Activated T-cell treated with anti-CD3 and anti-CD28 coated beads for 48 hours (primary cell): ENCODE measurements at places on chromosomes 12 and 14.
A peak's percentile ranks its signal among the peaks of the same experiment; 100 is the strongest.

- no peak for DNase-seq
Measured at GRCh38 chr14:64249363-64249762, 44.8 kb downstream of the ESR2 start.

- DNase-seq, result no peak
Measured at GRCh38 chr14:82667501-82667900, 1133.8 kb upstream of the SEL1L start.

DNA sequence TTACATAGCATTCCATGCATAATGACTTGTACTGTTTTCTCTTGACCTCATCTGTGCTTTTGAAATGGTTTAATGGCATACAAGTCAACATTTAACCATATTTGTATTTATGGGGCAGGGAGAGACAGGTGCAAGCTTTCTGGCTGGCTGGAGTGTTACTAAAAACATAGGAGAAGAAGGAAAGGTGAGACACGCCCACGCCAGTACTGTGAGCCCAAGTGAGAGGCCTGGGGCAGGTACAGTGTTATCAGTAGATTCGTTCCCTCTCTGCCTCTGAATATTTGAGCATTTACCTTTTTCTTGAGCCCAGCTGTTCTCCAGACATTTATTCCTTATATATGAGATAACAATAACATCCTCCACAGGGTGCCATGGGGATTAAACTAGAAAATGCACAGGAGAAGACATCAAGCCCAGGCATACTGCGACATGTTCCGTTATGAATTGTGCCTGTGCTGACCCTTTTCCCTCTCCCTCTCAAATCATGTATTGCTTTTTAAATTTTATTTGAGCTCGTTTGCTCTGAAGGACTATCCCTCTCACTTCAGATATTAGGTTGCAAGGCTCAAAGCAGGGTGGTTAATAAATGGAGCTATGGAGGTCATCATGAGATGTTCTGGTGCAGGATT is 34.6 kb upstream of the TUBA1C start:
- DNase-seq, result no peak

- DNase-seq, result no peak
Measured at GRCh38 chr14:105358140-105358846, 40.0 kb upstream of the TEX22 start.

DNA sequence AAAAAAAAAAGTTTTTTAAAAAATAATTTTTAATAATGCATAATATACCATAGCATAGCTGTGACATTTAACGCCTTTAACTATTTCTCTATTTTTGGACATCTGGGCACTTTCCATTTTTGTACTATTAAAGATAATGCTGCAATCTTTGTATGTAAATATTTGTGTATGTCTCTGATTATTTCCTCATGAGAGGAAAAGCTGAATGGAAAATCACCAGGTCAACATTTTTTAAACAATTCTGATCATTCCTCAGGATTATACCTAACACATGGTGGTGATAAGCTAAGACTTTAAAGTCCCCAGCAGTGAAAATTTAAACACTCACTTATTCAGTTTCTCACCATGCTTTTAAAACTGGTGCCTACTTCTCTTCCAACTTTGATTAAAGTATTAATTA is 31.3 kb upstream of the NR1H4 start:
- no peak for DNase-seq

GRCh38 chr12:26271889-26272492 is 76.6 kb downstream of the SSPN start:
- no peak for DNase-seq

- no peak for DNase-seq
Measured at GRCh38 chr12:94457311-94457710, 2.4 kb downstream of the CEP83 start.

GRCh38 chr12:23888396-23889068 is 60.9 kb downstream of the SOX5 start:
- DNase-seq, result no peak

- DNase-seq, result no peak
Measured at GRCh38 chr12:125314051-125314755, 249.0 kb downstream of the AACS start.

DNA sequence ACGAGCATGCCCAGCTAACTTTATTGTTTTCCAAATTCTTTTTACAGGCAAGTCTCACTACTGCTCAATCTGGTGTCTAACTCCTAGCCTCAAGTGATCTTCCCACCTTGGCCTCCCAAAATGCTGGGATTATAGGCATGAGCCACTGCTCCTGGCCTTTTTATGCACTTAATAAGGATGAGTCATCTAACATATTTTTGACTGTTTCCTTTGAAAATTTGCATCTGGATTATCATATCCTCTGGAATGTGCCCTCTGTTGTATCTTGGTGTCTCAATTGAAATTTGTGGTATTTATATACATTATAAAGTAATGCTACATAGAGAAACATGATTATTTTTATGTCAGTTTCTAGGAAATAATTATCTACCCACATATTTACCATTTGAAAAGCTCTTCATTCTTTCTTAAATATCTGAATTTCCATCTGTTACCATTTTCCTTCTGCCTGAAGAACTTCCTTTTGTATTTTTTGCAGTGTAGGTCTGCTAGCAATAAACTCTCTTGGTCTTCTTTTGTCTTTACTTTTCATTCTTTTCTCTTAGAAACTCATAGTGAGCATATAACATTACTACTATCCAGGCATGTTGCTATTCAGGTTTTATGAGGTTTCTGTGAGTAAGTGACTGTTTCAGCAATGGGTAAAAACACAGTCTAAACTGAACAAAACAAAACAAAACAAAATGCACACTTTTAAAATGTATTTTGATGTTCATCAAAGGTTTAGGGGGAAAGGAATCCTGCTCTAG is 52.8 kb upstream of the CNOT2 start:
- no peak for DNase-seq

GRCh38 chr12:127677537-127678131 is 589.3 kb upstream of the TMEM132C start:
- peak; percentile 10 for DNase-seq

- DNase-seq, result no peak
Measured at GRCh38 chr12:754851-755562, 2.6 kb downstream of the WNK1 start.

- DNase-seq, result no peak
Measured at GRCh38 chr14:25056688-25057078, 6.7 kb upstream of the STXBP6 start.

DNA sequence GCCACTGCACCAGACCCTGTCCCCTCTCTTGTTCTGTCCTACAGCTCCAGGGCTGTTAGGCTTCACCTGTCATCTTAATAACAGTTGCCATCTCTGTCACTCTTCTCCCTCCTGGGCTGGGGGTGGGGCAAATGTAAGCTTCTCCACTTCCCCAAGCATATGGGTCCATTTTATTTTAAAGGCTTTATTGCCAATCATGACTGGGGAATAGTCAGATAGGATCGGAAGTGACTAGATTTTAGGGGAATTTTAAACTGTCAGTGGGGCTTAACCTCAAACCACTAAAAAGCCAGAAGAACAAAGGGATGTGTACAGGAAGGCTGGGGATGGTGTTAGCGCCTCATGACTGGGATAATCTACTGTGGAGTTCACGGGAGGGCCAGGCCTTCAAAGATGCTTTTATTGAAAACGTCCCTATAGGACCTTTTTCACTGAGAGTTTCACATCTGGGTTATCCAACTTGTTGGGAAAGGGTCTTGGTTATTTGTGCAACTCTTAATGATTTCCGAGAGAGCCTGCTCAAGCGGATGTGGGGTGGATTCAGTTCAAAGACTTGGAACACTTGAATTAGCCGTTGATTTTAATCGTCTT is 41.6 kb downstream of the CHST11 start:
- DNase-seq, result no peak

GRCh38 chr12:25723336-25723735 is 170.3 kb upstream of the LMNTD1 start:
- DNase-seq, result no peak

DNA sequence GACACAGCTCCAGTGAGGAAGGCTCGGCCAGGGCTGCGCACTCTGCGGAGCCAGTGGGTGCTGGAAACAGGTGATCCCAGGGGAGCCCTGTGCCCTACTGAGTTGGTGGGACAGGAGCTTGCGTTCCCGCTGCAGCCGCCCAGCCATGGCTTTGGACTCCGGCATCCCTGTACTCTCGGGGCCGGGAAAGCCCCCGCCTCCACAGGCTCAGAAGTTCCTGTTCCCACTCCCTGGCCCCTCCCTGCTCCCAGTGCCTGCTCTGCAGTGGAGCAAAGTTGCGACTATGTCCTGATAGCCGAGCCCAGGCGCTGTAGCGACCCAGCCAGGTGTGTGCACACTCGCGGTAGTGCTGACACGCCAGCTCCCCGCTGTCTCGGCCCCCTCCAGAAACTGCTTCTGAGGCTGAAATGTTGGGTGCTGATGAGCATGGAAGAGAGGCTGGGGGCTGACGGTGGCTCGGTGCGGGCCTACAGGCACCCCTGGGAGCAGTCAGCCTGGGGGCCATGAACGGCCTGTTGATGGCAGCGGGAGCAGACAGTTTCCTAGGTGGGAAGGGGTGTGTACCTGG is 344.6 kb upstream of the MGAT4C start:
- no peak for DNase-seq

GRCh38 chr12:30930238-30930637 is 3.7 kb downstream of the TSPAN11 start:
- DNase-seq, result no peak

GRCh38 chr12:128857133-128857763 is 4.0 kb downstream of the GLT1D1 start:
- DNase-seq, result no peak

DNA sequence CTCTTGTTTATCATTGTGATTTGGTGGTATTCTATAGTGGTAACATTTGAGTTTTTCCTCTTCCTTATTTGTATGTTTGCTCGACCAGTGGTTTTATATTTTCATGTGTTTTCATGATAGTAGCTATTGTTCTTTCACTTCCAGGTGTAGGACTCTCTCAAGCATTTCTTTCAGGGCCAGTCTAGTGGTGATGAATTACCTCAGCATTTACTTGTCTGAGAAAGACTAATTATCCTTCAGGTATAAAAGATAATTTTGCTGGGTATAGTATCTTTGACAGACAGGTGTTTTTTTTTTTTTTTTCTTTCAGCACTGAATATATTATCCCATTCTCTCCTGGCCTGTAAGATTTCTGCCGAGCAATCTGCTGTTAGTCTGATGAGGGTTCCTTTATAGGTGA is 35.0 kb upstream of the CCND2 start:
- no peak for DNase-seq

DNA sequence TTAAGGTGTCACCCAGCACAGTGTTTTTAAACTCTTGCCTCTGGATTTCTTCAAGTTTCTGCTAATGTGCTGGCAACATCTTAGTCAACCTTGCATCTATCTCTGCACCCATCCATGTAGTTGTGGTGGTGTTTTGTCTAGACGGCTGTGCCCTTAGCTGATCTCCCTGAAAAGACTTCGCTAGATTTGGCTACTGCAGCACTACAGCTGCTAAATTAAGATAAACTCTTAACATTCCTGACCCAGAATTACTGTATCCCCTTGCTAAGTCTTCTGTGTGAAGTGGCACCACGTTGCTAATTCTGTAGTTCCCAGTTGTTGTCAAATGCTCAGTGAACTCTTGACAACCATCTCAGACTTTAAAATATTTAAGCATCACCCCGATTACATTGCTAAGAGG is 66.8 kb downstream of the SRGAP1 start:
- DNase-seq, result no peak

- DNase-seq, result no peak
Measured at GRCh38 chr14:50045837-50046236, 70.5 kb downstream of the VCPKMT start.

GRCh38 chr14:33704481-33704880 is 246.4 kb downstream of the EGLN3 start:
- DNase-seq, result no peak

DNA sequence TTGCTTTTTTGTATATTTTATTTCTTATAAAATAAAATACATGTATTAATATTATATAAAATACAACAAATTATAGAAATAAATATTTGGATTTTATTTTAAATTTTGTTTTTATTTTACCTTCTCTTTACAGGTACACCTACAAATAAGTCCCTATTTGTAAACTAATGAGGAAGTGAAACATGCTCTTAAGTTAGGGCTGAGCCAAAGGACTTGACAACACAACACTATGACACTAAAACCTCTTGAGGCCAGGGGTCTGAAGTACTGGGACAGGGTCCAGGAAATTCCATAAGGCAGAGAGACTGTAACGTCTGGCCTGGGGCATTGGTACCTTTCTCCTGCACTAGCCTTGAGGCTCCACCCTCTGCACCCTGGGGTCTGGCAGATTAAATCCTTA is 293.2 kb downstream of the FOXN3 start:
- DNase-seq, result no peak

GRCh38 chr14:75445236-75445635 is 17.4 kb downstream of the JDP2 start:
- DNase-seq, result no peak

GRCh38 chr12:112482733-112483132 is 64.0 kb downstream of the PTPN11 start:
- DNase-seq, result no peak

GRCh38 chr14:34462132-34462893 is at the start of gene SPTSSA:
TSS of gene SPTSSA (minus strand) at chr14:34462240. CDS start at chr14:34462207, 33 bp downstream.
- peak; percentile 93 for DNase-seq
